ELF-1 (cell line): ENCODE measurements at places on chromosomes 6 and 20.
A peak's percentile ranks its signal among the peaks of the same experiment; 100 is the strongest.

DNA sequence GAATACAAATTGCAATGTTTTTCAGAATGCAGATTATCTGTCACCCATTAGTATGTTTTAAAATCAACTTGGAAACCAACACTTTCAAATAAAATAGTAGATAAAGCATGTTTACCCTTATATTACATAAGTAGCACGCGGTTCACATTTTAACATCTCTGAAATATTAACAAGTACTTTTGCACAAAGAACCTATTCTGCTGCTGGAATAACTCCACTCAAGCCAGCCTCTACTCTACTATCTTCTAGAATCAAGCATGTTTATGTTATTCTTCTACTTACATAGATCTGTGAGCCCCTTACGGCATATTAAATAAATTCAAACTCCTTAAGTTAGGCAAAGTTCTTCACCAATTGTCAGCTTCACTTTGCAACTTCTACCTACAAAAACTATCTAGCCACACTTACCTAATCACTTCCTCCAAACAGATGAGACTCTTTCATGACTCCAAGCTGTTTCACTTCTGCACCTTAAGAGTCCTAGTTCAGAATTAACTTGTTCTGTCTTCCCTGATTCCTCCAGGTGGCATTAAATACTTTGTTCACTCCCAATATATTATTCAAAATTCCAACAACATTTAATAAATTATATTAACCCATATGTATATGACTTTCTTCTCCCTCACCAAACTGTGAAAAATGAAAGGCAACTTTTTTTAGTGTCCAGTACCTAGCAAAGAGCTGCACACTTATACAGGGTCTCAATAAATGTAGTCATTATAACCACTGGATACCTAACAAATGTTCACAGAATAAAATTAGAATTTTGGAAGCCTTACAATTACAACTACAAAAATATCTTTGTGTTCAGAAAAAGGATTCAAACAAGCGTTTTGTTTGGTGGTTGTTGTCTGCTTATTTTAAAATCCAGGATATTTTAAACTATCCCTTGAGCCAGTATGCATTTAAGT lies 12.1 kb downstream of the CEP85L start:
- no peak for DNase-seq

- no peak for DNase-seq
Observed at GRCh38 chr20:56373942-56374341, 15.2 kb downstream of the FAM210B start.

DNA sequence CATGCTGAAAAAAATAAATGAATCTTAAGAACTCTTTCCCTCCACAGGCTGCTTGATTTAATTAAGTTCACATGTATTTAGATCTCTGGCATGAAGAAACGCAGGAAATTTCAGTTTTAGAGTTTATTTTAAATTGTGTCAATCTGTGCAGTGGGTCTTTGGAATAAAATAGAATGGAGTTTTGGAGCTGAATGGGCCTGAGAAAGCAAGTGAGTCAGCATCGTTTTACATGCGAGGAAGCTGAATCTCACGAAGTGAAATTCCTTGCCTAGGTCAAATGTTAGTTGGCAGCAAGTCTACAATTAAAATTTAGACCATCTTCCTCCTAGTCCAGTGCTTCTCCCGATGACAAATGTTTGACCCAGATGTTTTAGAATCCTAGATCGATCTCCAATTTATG lies 22.4 kb downstream of the MAP7 start:
- no peak for DNase-seq

DNA sequence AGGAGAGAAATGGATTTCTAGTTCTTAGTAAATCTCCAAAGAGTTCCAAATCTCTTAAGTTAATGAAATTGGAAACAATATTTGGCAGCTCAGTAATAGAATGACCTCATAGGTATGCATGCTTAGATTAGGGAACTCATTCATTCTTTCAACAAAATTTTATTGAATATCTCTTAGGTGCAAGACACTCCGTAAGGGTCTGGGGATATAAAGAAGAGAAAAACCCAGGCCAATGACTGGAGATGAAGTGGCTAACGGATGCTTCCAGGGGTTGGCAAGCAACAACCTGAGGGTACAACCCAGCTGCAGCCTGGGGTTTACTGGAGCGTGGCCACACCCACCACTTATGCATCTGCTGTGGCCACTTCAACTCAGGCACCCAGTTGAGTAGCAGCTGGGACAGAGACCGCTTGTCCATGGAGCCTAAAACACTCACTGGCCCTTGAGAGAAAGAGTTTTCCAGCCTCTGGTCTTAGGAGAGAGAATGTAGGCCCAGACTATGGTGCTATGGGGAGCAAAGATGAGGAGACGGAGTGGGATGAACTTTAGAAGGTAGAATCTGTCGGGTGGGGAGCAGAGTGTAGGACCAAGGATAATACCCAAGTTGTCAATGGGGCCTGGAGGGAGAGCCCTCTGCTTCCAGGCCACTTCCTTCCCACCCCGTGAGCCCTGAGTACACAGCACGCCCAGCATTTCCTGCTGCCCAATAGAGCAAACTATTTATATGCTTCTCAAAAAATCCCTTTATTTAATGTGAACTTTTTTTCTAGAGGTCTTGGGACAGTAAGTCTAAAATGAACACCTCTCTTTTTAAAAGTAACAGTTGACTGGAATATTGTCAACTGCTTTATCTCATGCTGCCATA lies 46.8 kb upstream of the PXDC1 start:
- no peak for DNase-seq

- DNase-seq = no peak
Observed at GRCh38 chr20:2279253-2279779, 16.5 kb upstream of the TGM3 start.

GRCh38 chr6:33954453-33954852 lies 150.7 kb upstream of the MLN start:
- DNase-seq = peak; percentile 81

- DNase-seq = no peak
Observed at GRCh38 chr6:84027340-84028181, 6.0 kb upstream of the MRAP2 start.

DNA sequence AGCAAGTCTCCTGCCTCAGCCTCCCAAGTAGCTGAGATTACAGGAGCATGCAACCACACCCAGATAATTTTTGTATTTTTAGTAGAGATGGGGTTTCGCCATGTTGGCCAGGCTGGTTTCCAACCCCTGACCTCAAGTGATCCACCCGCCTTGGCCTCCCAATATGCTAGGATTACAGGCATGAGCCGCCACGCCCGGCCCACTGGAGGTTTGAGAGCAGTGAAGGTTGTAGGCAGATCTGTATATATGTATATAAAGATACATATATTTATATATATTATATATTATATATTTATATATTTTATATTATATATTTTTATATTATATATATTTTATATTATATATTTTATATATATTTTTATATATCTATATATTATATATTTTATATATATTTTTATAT lies 38.2 kb upstream of the TTPAL start:
- no peak for DNase-seq

- peak; percentile 65 for DNase-seq
Observed at GRCh38 chr6:2245877-2246863, 765 bp upstream of the GMDS start.

DNA sequence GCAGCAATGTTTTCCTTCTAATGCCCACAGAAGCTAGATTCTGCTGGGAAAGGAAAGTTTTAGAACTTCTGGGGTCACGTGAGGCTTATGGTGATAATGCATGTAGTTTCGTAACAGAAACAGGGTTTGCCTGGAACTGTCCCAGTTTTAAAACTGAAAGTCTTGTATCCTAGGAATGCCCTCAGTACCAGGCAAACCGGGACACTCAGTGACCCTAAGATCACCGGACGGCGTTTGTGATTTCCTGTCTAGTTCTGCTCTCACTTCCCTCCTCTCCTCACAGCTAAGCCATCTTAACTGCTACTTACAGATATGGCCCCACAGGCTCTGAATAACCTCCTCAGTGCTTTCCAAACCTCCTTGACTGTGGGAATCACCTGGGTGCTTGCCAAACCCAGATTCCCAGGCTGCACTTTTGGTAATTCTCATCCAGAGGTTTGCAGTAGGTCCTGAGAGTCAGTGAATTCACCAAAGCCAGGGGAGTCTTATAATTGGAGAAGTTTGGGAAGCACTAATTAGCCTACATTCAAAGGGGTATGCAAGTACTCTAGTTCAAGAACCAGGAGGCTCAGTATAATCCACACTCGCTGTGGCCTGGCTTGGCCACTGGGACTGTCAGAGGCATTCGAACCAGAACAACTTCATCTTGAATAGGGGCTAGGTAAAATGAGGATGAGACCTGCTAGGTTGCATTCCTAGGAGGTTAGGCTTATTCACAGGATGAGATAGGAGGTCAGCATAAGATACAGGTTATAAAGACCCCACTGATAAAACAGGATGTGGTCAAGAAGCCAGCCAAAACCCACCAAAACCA lies 231.6 kb upstream of the MYLIP start:
- peak; percentile 57 for DNase-seq

DNA sequence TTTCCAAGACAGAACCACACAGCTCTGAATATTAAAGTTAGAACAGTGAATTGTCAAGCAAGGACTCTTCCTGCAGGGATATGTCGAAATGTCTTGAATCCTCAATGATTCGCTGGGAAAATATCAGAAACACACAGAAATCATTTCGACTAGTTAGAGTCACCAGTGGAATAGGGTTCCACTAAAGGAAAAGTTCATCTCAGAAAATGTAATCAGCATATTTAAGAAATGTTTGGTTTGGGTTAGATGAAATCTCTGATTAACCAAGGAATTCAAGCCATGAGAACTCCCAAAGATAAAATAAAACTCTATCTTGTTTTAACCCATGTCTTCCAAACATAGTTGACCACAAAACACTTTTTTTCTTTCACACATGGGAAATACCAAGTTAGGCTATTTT lies 621.0 kb upstream of the NRSN1 start:
- DNase-seq = no peak

- DNase-seq = peak; percentile 61
Observed at GRCh38 chr6:17986656-17987446, 584 bp downstream of the KIF13A start.

DNA sequence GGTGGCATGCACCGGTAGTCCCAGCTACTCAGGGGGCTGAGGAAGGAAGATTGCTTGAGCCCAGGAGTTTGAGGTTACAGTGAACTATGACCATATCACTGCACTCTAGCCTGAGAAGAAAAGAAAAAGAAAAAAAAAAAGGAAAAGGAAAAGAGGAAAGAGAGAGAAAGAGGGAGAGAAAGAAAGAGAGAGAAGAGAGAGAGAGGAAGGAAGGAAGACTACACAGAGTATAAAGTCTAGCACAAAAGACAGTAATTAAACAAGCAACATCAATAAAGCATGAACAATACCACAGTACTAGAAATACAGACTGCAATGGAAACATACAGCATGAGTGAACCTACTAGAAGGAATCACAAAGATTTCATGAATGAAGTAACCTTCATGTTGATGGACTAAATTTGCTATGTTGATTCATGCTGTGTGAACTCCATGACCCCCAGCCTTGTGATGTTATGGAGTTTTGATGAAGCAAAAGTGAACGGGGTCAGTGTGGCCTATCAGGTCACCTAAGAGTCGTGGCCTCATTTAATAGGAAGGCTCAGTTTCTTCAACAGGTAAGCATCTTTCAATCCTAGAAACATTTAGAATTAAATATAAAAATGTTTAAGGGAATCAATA lies 57.6 kb downstream of the NUDT3 start:
- no peak for DNase-seq

GRCh38 chr6:32922083-32922482 lies 18.7 kb downstream of the HLA-DMB start:
- no peak for DNase-seq

DNA sequence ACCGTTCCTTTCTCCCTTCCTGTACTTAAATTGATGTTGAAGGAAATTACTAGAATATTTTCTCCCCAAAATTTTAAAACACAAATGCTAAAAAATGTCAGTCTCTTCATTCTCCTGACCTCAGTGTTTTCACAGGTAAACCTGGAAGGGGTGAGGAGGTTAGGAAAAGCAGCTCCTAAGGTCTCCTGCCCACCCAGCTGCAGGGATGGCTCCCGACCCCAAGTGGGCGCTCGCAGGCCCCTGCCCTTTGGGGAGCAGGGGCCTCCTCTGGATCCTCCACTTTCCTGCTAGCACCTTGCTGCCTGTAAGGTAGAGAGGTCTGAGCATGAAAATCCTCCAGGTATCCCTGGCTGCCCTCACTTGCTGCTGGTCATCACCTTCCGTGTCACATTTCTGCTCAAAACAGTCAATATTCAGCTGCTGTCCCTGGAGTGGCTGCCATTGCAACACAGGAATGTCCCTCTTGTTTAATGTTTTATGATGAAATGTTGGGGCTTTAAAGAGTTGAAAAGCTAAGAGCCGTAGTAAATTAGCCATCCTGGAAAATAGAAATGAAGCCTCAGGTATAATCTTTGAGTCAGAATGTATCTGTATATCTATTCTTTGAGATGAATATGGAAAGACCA lies 10.9 kb upstream of the HSP90AB1 start:
- DNase-seq = no peak

DNA sequence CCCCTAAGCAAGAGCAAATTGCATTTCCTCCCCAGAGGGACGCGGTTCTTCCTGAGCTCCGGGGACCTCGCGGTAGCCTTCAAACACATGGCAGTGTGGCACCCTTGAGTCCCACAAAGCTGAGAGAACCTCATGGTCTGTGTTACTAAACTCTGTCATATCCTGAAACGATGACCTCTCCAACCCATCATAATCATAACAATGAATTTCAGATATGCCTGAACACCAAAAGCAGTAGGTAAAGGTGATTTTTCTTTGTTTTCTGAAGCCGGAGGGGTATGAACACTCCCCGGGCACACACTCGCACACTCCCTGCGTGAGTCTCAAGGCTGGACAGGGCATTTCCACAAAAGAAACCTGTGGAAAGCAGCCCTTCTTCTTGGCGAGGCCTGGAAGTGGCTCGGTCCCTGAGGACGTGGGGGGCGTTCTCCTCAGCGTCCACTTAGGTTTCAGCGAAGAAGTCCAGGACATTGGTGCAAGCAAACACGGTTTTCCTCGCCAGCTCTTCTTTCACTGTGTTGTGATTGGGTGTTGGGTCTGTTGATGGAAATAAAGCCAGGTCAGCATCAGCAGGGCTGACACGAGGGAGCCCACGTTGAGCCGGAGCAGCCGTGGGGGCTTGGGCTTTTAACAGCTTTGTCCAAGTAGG lies 183.4 kb downstream of the ERMARD start:
- DNase-seq = no peak

DNA sequence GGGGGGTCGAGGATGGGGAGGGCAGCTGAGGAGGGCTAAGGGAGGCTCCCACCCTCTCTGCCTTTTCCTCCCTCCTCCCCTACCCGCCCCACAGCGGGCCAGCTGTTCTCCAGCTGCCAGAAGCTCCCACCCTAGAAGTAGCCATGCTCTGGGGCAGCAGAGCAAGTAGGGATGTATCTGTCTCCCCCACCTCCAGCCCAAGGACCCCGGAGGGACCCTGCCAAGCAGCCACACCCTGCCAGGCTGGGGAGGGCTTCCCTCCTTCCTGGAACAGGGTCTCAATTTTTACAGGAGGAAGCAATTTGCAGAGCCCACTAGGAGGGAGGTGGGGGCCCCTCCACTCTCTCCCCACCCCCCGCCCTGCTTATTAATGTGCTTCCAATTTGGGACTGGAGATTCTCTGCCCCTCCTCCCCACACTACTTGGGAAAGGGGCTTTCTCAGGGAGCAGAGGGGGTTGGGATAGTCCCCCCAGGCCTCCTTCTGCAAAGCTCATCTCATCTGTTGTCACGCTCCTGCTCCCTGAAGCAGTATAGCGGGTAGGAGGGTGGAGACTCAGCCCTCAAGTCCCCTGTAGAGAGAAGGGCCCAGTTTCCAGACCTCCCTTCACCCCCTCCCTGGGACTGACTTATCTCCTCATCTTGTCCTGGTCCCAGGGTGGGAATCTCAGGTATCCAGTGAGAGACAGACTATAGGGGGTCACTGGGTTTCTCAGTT lies 4.5 kb downstream of the TEAD3 start:
- peak; percentile 54 for DNase-seq

- peak; percentile 32 for DNase-seq
Observed at GRCh38 chr6:23659125-23659524, 466.9 kb upstream of the NRSN1 start.

GRCh38 chr6:114955363-114955762 lies 612.5 kb upstream of the HS3ST5 start:
- no peak for DNase-seq
